ENCODE measurements at places on chromosomes 7 and 10.
A peak's percentile ranks its signal among the peaks of the same experiment; 100 is the strongest.

GRCh38 chr7:141722529-141722928 lies 14.4 kb downstream of the WEE2 start:
- no peak for DNase-seq

DNA sequence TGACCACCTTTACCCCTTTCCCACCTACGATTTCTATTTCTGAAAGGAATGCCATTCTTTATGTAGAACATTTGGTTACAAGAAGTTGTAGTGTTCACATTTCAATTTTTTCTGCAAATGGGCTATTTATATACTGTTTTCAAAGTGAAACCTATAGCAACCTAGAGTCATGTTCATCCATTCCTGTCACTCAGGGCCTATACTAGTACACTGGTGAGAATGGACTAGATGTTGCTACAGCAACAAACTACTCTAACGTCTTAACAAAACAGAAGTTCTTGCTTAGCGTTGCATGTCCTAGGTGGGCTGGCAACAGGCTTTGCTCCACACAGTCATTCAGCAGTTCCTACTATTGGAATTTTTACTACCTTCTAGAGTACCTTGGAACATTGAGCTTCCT lies 16.3 kb downstream of the CASD1 start:
- DNase-seq, result no peak

DNA sequence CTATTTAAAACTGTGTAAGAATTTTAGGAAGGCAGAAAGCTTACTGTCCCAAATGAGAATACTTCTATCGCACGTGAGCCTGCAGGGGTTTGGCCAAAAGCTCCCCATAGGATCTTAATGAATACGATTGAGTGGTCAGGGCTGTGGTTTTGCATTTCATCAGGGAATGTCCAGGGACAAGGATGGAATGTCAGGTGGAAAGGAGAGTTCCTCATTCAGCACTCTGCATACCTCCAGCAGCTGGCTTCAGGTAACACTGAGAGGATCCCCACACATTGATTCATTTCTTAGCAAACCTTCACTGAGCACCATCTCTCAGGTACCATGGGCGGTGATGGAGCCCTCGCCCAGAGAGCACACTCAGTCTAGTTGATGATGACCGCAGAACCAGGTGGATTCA lies 27.2 kb downstream of the ANK3 start:
- no peak for DNase-seq

GRCh38 chr7:108290459-108291151 lies 160.4 kb upstream of the LAMB4 start:
- no peak for DNase-seq

DNA sequence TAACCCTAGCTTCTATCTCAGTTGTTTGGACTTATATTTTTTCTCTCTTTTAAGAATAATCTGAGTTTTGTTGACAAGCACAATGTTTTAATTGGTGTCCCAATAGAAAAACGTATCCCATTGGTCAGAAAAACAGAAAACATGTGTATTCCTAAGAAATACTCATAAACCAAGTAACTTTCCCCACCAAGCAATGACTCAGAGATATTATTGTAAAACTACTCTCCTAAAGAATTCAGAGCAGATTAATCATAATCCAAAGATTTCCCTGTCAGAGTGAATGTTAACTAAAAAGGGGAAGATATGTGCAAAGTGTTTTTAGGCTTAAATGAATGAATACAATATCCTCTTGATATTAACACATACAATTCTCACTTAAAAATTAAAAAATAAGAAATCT lies 29.4 kb upstream of the MBL2 start:
- no peak for DNase-seq

- DNase-seq, result no peak
Observed at GRCh38 chr10:57657164-57657765, 610.4 kb downstream of the IPMK start.

DNA sequence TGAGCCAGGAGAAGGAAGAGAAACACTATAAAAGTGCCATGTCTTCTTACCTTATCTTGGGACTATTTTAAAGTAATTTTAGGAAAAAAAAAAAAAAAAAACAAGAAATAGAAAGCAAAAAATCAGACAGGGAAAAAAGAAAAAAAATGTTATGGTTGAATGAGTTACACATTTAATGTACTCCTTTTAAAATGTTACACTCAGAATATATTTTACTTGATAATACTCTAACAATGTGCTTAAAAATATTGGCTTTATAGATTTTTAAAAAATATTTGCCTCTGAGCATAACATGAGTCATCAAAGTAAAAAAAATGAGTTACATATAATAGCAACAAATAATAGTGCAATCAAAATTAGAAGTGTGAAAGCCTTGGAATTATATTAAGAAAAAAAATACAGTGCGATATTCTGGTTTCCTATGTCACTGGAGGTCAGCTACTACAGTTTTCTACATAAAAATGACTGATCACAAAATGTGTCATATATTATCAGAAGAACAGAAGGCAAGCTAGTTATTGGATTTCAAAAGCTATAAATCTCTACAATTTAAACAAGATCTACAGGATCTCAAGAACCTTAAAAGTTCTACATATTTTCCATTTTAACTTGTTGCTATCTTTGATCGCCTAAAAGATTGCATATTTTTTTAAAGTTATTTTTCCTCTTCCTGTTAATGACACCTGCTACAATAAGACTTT lies 231.1 kb upstream of the CCDC6 start:
- DNase-seq, result no peak

DNA sequence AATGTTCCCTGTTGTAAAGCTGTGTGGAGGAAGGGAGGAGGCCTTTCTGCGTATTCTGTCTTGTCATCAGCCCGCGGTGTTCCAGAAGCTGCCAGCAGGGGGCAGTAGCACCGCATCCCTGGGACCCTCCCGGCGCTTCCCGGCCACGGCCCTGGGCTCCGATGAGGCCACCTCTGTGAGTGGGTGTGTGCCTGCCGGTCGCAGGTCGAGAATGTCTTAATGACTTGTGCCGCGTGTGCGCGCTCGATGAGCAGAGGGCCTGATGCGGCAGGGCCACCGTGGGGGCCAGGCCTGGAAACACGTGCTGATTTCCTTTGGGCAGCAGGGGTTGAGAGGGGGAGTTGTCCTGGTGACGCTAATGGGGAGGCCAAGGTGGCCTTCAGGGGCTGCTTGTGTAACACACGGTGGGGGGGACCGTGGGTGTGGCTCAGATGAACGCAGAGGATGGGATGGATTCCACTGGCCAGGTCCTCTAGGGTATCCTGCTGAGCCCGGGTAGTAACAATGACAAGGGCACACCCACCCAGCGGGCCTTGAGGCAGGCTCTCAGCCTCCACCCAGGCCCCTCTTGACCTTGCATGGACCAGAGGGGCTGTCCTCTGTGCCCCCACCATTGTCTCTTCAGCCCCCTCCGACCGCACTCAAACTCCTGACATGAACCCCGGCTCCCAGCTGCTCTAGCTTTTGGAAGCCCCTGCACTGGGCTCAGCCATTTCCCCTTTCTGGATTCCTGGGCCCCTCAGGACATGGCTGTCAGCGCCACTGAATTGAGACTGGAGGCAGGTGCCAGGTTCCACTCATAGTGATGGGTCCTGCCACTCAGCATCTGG lies 135.9 kb upstream of the PODXL start:
- DNase-seq, result no peak

DNA sequence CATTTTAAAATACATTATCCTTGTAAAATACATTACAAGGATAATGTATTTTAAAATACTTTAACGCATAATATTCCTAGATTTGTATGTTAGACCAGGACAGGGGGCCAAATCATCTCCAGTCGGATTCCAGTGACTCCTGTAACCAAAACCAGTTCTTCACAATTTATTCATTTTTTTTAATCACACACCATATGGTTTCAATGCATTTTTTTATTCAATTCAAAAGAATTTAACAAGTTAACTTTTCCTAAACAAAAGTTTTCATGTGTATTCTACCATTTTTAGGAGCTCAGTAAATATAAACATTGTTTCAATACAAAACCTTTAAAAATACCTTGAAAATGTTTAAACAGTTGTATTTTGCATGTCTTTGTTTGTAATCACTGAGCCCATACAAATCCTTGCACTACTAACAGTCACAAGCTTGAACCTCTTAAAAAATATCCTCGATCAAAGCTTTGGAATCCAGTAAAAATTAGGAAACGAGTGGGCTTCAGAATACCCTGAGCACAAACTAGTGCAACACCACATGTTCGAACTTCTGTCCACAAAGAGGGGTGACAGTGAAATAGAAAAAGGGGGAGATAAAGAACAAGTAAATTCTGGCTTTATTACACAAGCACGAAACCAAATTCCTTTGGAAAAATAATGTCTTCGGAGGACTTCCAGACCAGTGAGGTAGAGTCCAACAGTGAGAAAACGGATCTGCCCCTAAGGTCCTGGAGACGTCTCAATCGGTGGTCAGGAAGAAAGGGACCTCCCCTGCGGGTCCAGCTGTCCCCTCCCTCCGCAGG lies 1.6 kb downstream of the CCDC71L start:
- no peak for DNase-seq

- DNase-seq, result no peak
Observed at GRCh38 chr10:120735773-120736371, 115.3 kb upstream of the WDR11 start.

DNA sequence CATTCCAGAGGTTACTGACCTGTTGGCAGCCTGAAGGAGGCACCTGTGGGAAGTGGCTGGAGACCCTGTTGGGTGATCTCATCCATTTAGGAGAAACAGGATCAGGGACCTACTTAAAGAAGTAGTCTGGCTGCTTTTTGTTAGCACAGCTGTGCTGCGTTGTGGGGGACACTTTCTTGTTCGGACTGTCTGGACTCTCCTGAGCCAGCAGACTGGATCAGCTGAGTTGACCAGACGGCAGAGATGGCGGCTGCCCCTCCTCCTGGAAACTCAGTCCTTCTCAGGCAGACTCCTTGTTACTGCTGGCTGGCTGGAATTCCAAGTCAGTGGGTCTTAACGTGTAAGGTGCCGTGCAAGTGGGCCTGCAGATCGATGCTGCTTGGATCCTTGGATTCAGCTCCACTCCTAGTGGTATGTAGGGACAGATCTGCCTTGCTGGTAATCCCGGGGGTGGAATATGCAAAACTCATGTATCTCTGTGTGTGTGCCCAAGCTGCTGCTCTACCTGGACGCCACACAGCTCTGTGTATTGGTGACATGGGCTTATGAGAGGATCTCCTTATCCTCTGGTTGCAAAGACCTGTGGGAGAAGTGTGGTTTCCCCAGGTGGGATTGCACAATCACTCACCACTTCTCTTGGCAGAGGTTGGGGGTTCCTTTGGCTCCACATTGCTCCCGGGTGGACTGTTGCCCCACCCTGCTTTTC lies 87.3 kb downstream of the CCSER2 start:
- no peak for DNase-seq

DNA sequence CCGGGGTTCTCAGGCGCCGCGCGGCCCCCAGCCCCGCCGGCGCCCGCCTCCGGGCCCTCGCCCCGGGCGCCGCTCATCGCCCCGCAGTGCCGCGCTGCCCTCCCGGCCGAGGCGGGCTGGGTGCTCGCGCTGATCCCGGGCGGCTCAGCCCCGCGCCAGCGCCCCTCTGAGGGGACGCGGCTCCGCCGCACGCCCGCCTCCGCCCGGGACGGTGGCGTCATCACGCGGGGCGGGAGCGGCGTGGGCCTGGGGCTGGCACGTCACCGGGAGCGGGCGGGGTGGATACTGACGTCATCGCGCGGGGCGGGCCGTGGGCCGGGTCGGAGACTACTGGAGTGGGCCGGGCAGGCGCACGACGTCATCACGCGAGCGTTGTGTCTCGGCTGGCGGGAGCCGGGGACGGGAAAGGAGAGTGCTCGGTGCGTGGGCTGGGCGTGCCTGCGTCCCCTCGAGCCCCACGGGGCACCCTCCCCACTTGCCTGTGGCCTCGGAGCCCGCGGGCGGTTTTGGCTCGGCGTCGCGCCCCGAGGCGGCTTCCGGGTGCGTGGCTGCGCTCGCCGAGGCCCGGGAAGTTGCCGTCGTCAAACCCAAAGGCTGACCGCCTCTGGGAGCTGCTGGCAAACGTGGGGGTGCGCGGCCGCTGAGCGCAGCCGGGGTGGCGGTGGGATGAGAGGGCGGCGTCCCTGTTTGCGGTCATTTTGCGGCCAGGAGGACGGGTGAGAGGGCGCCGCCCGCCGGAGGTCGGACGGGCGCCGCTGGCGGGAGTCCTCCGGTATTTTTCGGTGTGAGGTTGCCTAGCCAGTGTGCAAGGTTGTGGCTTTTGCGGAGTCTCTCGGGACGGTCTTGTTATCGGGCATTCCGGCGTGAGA lies at the start of gene ESYT2:
Gene ESYT2, minus strand, starts transcription at position 168 of the 869 bp plus-strand sequence. Its CDS starts 91 bp downstream, at position 77.
- peak; percentile 98 for DNase-seq

DNA sequence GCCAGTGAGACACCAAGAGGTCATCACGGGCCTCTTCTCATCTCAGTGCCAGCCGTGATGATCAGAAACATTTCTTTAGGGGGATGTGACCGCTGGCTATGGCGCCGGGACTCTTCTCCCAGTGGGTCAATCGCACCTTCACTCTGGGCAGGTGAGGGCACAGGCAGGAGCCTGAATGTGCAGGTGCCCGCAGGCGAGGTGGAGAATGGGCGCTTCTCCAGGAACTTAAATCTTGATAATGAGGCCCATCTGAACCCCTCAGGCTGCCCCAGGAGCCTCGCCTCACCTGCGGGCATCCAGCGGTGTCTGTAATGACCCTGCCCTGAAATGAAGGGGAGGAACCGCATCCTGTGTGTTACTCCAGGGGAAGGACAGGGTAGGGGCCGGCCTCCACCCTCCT lies 204.7 kb downstream of the ADARB2 start:
- no peak for DNase-seq

DNA sequence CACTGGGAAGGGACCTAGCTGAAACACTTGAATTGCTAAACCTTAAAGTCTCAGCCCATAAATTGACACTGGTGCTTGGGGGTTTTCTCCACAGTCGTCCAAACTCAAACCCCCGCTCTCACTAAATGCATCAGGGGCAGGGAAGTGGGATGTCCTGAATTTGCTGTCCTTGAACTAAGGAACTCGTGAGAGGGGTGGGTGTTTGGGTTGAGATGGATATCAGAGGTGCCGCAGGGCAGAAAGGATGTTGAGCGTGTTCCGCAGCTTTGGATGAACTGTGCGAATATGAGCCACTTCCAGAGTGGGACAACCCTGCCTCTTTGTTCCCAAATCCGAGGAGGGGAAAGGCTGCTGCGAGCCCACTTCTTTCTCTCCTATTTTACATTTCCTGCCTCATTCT lies 90.3 kb upstream of the LYZL2 start:
- no peak for DNase-seq

GRCh38 chr7:36661135-36661840 lies 63.0 kb downstream of the AOAH start:
- DNase-seq, result no peak

GRCh38 chr10:25112016-25112415 lies 62.8 kb upstream of the GPR158 start:
- DNase-seq, result no peak

DNA sequence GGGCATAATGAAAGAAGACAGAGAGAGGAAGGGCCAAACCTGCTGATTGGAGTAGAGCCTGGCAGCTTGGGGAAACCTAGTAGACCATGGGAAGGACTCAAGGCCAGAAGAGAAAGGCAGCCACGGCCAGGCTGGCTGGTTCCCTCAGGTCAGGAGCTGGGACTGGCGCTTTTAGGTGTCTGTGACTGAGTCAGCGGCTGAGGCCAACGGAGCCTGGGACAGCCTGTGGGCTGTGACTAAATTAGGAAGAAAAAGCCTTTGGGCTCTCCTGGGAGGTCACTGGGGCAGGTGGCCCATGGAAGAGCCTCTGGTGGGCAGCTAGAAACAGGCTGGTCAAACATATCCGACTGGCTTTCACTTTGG lies 108.9 kb upstream of the PDCD4 start:
- DNase-seq, result no peak

GRCh38 chr10:24642921-24643678 lies 80.6 kb downstream of the ARHGAP21 start:
- no peak for DNase-seq

- no peak for DNase-seq
Observed at GRCh38 chr10:120375666-120376065, 81.4 kb upstream of the PLPP4 start.

Measured in stimulated activated CD4-positive, alpha-beta T cell treated with anti-CD3 and anti-CD28 coated beads, Interleukin-1b, Interleukin-23, amount 100 ng/mL, for 1 hour (primary cell).